ENCODE measurements at places on chromosomes 4 and X. TPM values are rescaled to one million over a fixed set of nuclear protein-coding genes. Genes with fewer than 3 reads are reported as not detected.

- no peak for DNase-seq
These were observed 110.6 kb downstream of the PHKA2 start for GRCh38 chrX:18873189-18873791.

GRCh38 chr4:87881115-87881514 is 48.3 kb downstream of the MEPE start:
- DNase-seq: no peak

- DNase-seq: no peak
These were observed 38.9 kb upstream of the PHEX start for GRCh38 chrX:21993265-21993664.

DNA sequence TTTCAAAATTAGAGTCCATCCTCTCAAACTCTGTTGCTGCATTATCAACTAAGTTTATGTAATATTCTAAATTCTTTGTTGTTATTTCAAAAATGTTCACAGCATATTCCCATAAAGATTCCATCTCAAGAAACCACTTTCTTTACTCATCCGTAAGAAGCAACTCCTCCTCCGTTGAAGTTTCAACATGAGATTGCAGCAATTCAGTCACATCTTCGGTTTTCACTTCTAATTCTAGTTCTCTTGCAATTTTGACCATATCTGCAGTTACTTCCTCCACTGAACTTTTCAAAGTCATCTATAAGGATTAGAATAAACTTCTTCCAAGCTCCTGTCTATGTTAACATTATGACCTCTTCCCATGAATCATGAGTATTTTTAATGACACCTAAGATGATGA is 216.6 kb upstream of the SLC7A11 start:
- no peak for DNase-seq

GRCh38 chr4:183182873-183183725 is 84.0 kb downstream of the WWC2 start:
- no peak for DNase-seq

GRCh38 chrX:97065973-97066372 is 182.3 kb downstream of the RPA4 start:
- no peak for DNase-seq

DNA sequence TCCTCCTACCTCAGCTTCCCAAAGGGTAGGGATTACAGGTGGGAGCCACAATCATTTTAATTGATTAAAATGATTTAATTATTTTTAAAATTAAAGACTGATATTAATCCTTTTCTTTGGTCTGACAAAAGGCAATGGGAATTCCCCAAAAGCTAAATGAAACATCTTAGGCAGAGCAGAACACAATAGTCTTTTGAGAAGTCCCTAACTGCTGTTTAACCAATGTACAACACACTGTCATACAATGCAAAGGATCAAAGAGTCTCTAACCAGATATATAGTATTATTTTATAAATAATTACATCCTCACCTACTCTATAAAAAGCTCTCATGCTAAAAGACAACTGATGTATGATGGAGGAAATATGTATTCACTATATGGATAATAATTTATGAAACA is 47.0 kb downstream of the THAP9 start:
- DNase-seq: no peak

DNA sequence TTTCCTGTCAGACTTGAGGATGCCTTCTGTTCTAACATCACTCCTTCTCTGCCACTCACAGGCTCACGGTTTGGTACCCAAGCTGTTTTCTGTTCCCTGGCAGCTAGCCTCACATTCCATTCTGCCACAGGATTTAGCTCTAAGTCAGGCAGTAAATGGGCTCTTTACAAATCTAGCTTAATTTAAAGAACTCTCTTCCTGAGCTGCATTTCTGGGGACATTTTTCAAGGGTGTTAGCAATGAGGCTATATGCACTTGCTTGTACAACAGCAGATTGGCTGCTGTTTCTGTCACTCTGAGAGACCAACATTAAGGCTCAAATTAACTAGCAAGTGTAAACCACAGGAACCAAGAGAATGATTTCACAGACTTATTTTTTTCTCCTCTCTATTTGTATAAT is 337.8 kb upstream of the NOCT start:
- no peak for DNase-seq

DNA sequence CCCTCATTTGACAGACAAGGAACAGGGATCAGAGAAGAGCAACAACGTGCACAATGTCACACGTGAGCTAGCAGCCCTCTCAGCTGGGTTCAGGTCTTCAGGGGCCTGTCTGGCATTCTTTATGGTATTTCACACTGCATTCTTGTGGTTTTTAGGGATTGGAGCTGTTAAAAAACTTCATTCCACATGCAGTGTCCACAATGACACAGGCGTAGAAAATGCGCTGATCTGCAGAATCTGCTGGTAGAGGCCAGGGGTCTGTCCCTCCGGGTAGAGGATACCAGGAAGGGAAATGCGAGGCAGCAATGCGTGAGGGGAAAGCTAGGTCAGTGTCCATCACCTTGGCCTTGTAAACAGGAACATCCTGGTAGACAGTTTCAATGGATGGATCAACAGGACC is 36.6 kb downstream of the MAP7D3 start:
- no peak for DNase-seq

GRCh38 chrX:43685221-43685620 is 29.1 kb downstream of the MAOA start:
- DNase-seq: no peak

GRCh38 chrX:3221643-3222042 is 124.8 kb downstream of the MXRA5 start:
- DNase-seq: no peak

DNA sequence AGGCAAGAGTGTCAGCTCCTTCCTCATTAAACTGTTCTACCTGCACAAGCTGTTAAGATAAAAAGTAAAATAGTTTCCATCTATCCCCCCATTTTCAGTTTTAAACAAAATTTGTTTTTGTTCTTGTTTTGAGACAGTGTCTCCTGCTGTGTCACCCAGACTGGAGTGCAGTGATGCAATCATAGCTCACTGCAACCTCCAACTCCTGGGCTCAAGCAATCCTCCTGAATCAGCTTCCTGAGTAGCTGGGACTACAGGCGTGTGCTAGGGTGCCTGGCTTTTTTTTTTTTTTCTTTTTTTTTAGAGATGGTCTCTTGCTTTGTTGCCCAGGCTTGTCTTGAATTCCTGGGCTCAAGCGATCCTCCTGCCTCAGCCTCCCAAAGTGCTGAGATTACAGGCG is 105.4 kb downstream of the HS6ST2 start:
- no peak for DNase-seq

DNA sequence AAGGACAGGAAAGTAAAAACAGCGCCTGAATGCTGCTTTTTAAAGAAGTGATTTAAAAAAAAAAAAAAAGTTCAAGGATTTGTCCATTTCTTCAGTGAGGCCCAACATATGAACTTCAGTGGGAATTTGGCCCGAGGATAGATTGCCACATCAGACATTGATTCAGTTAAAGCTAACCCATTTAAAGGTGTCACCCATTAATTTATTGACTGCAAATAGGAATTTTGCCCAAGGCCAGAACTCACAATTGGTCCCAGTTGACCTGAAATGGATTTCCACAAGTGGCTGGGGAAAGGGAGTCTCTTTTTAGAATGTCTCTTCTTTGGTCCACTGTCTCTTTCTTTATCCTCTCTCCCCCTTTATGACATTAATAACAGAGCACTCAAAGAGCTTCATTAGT is 86.5 kb upstream of the RPL34 start:
- DNase-seq: no peak

GRCh38 chr4:79450053-79450452 is 42.0 kb upstream of the GK2 start:
- DNase-seq: no peak

DNA sequence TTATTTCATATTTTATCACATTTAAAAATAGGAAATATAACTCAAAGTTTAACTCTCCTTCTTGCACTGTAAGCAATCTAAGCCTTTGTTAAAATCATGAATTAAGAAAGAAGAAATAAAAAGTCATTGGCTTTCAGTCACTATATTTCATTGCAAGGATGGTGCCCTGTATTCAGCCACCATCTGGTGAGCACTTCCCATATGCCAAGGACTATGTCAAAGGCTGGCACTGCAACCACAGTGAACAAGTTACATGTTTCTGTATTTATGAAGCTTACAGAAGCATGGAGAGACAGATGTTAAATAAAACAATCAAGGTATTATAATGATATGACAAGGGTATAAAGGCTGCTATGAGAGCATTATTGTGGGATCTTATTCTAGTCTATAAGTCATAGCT is 68.6 kb downstream of the PRKG2 start:
- DNase-seq: no peak

DNA sequence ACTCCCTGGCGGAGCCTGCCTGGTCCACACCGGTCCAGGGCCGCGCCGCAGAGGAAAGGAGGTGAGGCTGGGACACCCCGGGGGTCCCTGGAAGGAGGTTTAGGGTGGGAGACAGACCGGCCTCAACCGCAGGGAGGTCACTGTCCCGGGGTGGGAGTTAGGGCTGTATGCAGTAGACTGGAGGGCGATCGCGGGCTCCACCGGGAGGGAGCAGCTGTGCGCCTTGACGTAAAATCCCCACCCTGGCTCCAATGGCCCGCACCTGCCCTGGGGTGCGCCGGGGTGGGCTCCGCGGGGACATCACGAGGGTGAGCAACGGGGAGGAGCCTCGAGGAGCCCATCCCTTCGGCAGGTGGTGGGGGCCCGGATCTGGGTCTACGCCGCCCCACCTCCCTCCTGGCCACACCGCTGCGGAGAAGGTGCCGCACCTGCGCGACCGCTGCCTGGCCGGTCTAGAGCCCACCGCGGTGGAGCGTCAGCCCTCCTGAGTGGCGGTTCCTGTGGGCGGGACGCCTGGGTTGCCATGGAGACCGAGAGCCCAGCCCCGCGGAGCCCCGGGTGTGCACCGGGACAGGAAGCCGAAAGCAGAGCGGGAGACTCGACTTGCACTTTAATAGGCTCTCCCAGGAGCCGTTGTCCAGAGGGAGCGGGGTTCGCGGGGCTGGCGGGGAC is 105.1 kb downstream of the ADRA2C start:
- DNase-seq: peak; percentile 54

GRCh38 chr4:80568891-80569290 is 233.4 kb downstream of the CFAP299 start:
- DNase-seq: no peak

GRCh38 chr4:102663073-102663472 is 97.7 kb downstream of the MANBA start:
- DNase-seq: no peak

GRCh38 chr4:19126903-19127302 is 1105.3 kb upstream of the LCORL start:
- DNase-seq: no peak

- no peak for DNase-seq
These were observed 512.7 kb upstream of the FAT1 start for GRCh38 chr4:187236209-187236890.

- no peak for DNase-seq
These were observed 189.3 kb downstream of the DHRSX start for GRCh38 chrX:2311501-2311900.

- DNase-seq: no peak
These were observed 467.7 kb downstream of the NKX6-1 start for GRCh38 chr4:84031401-84031800.

- DNase-seq: no peak
These were observed 350.0 kb downstream of the CAMK2D start for GRCh38 chr4:113411496-113411938.

Gene IBSP
- not detected for total RNA-seq

Gene NPNT
- 2.3 TPM for total RNA-seq

Gene CEP44
- total RNA-seq: 7.3 TPM

Gene WNK3
- total RNA-seq: 0.34 TPM

Gene CFI
- 6.1 TPM for total RNA-seq

Gene PGRMC2
- total RNA-seq: 32.4 TPM

Gene OTUD6A
- total RNA-seq: not detected

Gene RPA4
- not detected for total RNA-seq

Gene CNGA2
- not detected for total RNA-seq

Gene ZFP92
- 0.30 TPM for total RNA-seq

Gene MBNL3
- total RNA-seq: 2.6 TPM
